Activated CD8-positive, alpha-beta memory T cell treated with anti-CD3 and anti-CD28 coated beads, Interleukin-2, amount 10 ng/mL, durations not matched to agents 7 days and 5 days (primary cell): ENCODE measurements at places on chromosomes 5 and 9. TPM values are rescaled to one million over a fixed set of nuclear protein-coding genes. Genes with fewer than 3 reads are reported as not detected.
A peak's percentile ranks its signal among the peaks of the same experiment; 100 is the strongest.

Gene GAPVD1
- total RNA-seq = 54.2 TPM

Gene CDK9
- total RNA-seq = 120 TPM

DNA sequence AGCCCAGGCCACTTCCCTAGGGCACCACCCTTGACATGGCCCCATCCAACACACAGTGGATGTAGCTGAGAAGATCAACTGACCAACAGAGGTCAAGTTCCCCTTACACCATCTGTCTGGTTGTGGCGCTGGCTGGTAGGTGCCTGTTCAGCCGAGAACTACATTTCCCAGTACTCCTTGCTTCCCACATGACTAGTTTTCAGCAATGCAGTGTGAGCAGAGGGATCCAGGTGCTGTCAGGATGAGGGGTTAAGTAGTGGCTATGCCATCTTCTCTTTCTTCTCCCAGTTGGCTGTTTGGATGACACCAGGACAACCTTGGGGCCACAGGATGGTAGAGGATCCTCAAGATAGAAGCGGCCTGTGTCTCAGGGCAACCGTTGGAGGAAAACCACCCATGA, 48.6 kb upstream of the SH3PXD2B start:
- H3K27me3 ChIP-seq = no peaks in the 10 kb centered on the region
- no peaks in the 10 kb centered on the region for H3K36me3 ChIP-seq

DNA sequence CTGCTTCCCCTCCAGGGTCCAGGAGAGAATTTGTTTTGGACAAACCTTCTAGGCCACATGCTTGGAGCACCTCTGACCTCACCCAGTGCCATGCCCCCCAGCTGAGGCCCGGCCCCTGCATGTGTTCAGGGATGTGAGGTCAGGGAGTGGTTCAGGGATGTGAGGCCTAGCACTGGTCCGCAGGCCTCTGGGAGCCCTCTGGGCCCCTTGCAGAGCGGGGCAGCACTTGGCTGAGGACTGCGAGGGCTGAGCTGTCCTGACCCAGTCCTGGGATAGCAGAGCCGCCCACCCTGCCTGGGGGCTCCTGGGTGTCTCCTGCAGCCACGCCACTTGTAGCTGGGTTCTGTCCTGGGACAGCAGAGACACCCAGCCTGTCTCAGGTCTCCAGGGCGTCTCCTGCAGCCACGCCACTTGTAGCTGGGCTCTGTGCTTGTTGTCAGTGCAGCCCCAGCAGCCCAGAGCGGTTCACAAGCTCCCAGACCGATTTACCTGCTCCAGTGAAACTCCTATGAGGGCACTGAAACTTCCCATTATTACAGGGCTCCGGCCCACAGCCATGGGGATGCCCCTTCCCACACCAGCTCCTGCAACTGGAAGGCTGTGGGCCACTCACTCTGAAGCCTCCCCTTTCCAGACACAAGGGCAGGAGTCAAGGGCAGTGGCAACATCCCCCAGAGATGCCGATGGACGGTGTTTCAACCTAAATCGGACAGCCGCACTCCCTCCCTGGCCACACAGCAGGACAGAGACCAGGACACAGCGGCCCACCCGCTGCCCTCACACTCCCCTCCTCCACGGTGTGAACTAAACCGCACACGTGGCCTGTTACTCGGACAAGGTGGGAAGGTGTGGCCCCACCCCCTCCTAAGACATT, 5.4 kb upstream of the CEP72 start:
- peaks cover 9% of the 10 kb centered on the region for H3K4me1 ChIP-seq
- H3K4me3 ChIP-seq = no peak overlapping the region
- peaks cover 8% of the 10 kb centered on the region for H3K27me3 ChIP-seq

DNA sequence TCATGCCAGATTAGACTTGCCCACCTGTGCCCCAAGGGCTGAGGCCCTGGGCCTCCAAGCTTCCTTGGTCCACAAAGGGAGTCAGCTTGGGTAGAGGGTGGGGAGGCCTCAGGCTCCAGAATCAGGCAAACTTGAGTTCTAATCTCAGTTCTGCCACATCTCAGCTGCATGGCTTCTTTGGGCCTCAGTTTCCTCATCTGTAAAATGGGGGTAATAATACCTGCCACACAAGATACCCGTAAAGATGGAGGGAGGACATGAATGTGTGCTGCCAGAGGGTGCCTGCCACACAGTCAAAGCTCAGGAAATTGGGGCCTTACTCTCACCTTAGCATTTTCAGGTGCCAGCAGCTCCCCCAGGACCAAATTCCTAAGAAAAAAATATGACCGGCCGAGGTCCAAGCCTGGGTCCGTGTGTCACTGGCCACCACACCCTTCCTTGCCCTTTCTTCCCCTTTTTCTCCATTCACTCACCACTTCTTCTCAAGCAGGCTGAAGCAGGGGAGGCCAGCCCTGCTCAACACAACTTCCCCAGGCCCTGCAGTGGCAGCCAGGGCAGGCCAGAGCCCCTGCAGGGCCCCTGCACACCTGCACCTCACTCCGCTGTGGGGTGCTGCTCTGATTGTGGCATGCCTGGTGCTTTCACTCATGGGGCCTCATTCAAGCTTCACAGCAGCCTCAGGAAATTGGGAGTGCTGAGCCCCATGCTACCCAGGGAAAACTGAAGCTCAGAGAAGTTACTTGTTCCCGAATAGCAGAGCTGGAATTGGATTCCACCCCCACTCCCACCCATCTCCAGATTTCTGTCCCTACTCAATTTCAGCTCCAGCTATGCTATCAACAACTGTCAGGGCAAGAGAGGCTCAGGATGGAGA, 3.9 kb downstream of the RGS14 start:
- peak overlapping the region; percentile 31 for H3K4me3 ChIP-seq
- no peak for DNase-seq
- H3K4me1 ChIP-seq = peaks cover 82% of the 10 kb centered on the region
- H3K27ac ChIP-seq = peak overlapping the region; percentile 65
- H3K36me3 ChIP-seq = peaks cover 23% of the 10 kb centered on the region

Gene SPATA31D4
- not detected for total RNA-seq

GRCh38 chr9:12464910-12465512, 228.2 kb upstream of the TYRP1 start:
- no peaks in the 10 kb centered on the region for H3K36me3 ChIP-seq
- H3K27me3 ChIP-seq = no peaks in the 10 kb centered on the region
- H3K4me3 ChIP-seq = no peak overlapping the region
- no peaks in the 10 kb centered on the region for H3K4me1 ChIP-seq

DNA sequence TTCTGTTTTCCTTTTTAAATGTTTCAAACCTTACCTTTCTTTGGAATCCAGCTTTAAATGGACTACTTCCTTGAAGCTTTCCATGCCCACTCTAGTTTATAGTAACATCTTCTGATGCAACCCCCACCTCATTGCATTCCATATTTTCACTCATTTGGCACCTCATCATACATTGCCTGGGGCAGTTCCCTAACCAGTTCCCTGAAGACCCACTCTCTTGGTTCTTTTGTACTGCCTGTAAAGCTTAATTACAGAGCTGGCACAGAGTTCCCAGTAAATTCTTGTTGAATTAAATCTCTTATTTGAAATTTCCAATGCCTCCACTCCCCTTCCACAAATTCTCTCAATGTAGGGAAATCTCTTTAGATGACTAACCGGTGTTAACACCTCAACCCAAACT, 257.2 kb downstream of the ARRDC3 start:
- H3K4me1 ChIP-seq = no peaks in the 10 kb centered on the region
- H3K27ac ChIP-seq = no peak overlapping the region
- DNase-seq = no peak
- peaks cover 14% of the 10 kb centered on the region for H3K27me3 ChIP-seq
- no peak overlapping the region for H3K4me3 ChIP-seq

Gene OLFM1
- total RNA-seq = not detected

Gene ZNF169
- 7.7 TPM for total RNA-seq

Gene DENND4C
- total RNA-seq = 28.8 TPM

DNA sequence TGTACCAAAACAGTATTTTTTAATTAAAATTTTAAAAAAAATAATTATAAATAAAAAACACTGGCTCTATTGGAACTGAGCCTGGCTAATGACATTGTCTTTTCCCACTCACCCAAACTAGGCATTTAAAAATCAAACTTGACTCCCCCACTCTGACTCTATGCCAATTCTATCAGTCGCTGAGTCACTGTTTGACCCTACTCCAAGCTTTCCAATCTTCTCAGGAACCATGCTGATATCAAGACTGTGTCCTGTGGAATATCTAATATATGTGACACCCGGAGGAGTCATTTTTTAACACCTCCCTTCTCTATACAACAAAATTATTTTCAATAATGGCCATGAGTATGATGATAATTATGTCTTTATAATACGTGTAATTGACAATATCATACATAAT, 171.6 kb upstream of the RASEF start:
- H3K4me1 ChIP-seq = no peaks in the 10 kb centered on the region
- no peaks in the 10 kb centered on the region for H3K27me3 ChIP-seq
